Esophagus mucosa (tissue), 1 donor: ENCODE measurements at places on chromosomes 4 and X. TPM values are rescaled to one million over a fixed set of nuclear protein-coding genes. Genes with fewer than 3 reads are reported as not detected.

PRR32 gene
- total RNA-seq = not detected

KLHL2 gene
- 26.7 TPM for total RNA-seq

GYPE gene
- total RNA-seq = not detected

FAM53A gene
- 0.92 TPM for total RNA-seq

NOP14 gene
- total RNA-seq = 28.7 TPM

DMD gene
- 5.1 TPM for total RNA-seq

EVC2 gene
- total RNA-seq = 1.8 TPM

CSAG1 gene
- not detected for total RNA-seq

SLITRK4 gene
- 0.32 TPM for total RNA-seq

MAGEA9 gene
- total RNA-seq = not detected

HGFAC gene
- total RNA-seq = not detected

SCRG1 gene
- 0.12 TPM for total RNA-seq

WDFY3 gene
- total RNA-seq = 46.7 TPM

EOLA1 gene
- total RNA-seq = 14.6 TPM

ZNF157 gene
- total RNA-seq = 0.16 TPM

MAGEB1 gene
- not detected for total RNA-seq

ZNF711 gene
- total RNA-seq = 1.6 TPM

TMSB15B gene
- 1.1 TPM for total RNA-seq

SLC4A4 gene
- 0.96 TPM for total RNA-seq

VMA21 gene
- total RNA-seq = 25.5 TPM

SMAD1 gene
- 34.0 TPM for total RNA-seq

LRRC66 gene
- total RNA-seq = 0.12 TPM

NMU gene
- 96.3 TPM for total RNA-seq

CLDN34 gene
- 0.20 TPM for total RNA-seq

HSFX3 gene
- not detected for total RNA-seq

TIGD4 gene
- total RNA-seq = 0.08 TPM

CXCL5 gene
- 0.12 TPM for total RNA-seq

HSFX1 gene
- 0.32 TPM for total RNA-seq

GAGE1 gene
- total RNA-seq = not detected

RS1 gene
- not detected for total RNA-seq

RNF175 gene
- not detected for total RNA-seq

TMEM187 gene
- total RNA-seq = 5.1 TPM

ZC4H2 gene
- 4.5 TPM for total RNA-seq

CT45A10 gene
- not detected for total RNA-seq

EDA2R gene
- 0.72 TPM for total RNA-seq

MAP7D3 gene
- total RNA-seq = 4.8 TPM

ZFYVE28 gene
- total RNA-seq = 5.3 TPM

GLRB gene
- total RNA-seq = not detected

PTTG2 gene
- 0.44 TPM for total RNA-seq

GPRASP1 gene
- 1.2 TPM for total RNA-seq

AR gene
- total RNA-seq = 0.48 TPM

FAM47A gene
- total RNA-seq = not detected

LUZP4 gene
- not detected for total RNA-seq

S100P gene
- total RNA-seq = 1,144 TPM
